Endothelial cell of umbilical vein (primary cell): ENCODE measurements at places on chromosomes 16 and 17. TPM values are rescaled to one million over a fixed set of nuclear protein-coding genes. Genes with fewer than 3 reads are reported as not detected.

The DPEP2 gene
- 0.18 and 0.27 TPM in 2 replicates for total RNA-seq

The WNK4 gene
- total RNA-seq = 1.9 TPM in 2 replicates

The SPIRE2 gene
- total RNA-seq = 2.4 and 3.1 TPM in 2 replicates

The MT1E gene
- 201 and 346 TPM in 2 replicates for total RNA-seq

The TOP3A gene
- total RNA-seq = 46.9 and 53.1 TPM in 2 replicates

The AP2B1 gene
- 198 and 200 TPM in 2 replicates for total RNA-seq

The GPRC5B gene
- total RNA-seq = 24.3 and 42.3 TPM in 2 replicates

The CHRNE gene
- 0.76 and 0.84 TPM in 2 replicates for total RNA-seq

The SLC6A2 gene
- not detected in 2 replicates for total RNA-seq

The TBC1D3L gene
- total RNA-seq = 4.6 and 8.5 TPM in 2 replicates

The HSPB9 gene
- not detected in 2 replicates for total RNA-seq

The EPOP gene
- 2.6 and 2.9 TPM in 2 replicates for total RNA-seq

The ZNF385C gene
- not detected in 2 replicates for total RNA-seq

The DRC3 gene
- 1.6 and 2.3 TPM in 2 replicates for total RNA-seq

The ITGAD gene
- not detected in 2 replicates for total RNA-seq

The CFAP52 gene
- total RNA-seq = not detected in 2 replicates

The AGRP gene
- not detected in 2 replicates for total RNA-seq

The ZNF469 gene
- 5.7 and 6.3 TPM in 2 replicates for total RNA-seq

The KCNJ18 gene
- not detected in 2 replicates for total RNA-seq

The KRT33B gene
- not detected in 2 replicates for total RNA-seq

The PIK3R6 gene
- not detected in 2 replicates for total RNA-seq

The PMFBP1 gene
- 0.42 TPM in 1 of 2 replicates, not detected in the other for total RNA-seq

The DDX52 gene
- total RNA-seq = 48.4 and 58.4 TPM in 2 replicates

The PIMREG gene
- 35.3 and 37.7 TPM in 2 replicates for total RNA-seq

The CPNE7 gene
- total RNA-seq = 1.5 and 2.0 TPM in 2 replicates
